Stimulated activated CD8-positive, alpha-beta memory T cell treated with anti-CD3 and anti-CD28 coated beads, Interleukin-15, amount 100 ng/mL, for 24 hours (primary cell): ENCODE measurements at places on chromosomes 5 and 9.

- no peak for DNase-seq
Observed at GRCh38 chr5:172648013-172648381, 6.9 kb downstream of the NEURL1B start.

GRCh38 chr5:1765141-1765879, 34.3 kb downstream of the MRPL36 start:
- DNase-seq = no peak

GRCh38 chr9:91360551-91361290, 997 bp downstream of the AUH start:
- no peak for DNase-seq

GRCh38 chr9:109935406-109936087, 155.5 kb downstream of the PALM2AKAP2 start:
- DNase-seq = no peak

GRCh38 chr5:88892669-88893068, 9.7 kb upstream of the MEF2C start:
- DNase-seq = no peak

- no peak for DNase-seq
Observed at GRCh38 chr5:172599204-172599567, 41.9 kb upstream of the NEURL1B start.

DNA sequence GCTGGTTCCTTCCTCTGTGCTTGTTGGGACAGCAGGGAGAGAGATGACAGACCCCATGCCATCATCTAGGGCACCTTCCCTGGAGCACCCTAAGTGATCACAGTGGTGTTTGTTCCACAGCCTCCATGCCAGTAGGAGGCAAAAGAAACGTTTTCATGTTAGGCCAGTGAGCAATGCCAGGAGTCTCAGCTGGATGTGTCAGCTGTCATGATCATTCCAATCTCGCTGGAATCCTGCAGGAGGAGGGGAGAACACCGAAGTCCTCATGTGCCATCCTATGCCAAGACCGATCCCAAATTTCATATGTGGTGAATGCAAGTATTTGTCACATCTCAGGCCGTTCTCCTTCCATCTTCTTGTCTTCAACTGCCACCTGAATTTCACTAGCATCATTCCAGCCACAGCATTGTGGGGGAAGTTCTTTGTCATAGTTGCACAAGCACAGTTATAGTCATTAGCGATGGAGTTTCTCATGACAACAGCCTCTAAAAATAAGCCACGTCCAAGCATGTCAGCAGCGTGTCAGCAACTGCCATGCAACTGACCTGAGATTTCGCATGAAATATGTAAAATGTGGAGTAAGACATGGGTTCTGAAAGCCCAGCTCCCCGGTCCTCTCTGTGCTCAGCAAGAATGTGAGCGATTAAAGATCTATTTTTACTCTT, 97.2 kb upstream of the DNAH5 start:
- DNase-seq = no peak

DNA sequence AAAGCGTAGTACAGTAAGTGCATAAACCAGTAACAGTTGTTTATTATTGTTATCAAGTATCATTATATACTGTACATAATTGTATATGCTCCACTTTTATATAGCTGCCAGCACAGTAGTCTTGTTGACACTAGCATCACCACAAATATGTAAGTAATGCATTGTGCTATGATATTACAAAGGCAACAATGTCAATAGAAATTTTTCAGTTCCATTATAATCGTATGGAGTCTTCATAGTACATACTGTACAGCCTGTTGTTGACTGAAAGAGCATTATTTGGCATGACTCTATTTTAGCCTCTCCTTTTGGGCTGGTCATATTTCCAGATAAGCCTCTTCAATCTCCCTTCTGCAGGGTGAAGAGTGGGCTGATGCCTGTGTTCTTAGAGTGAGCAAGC, 40.4 kb downstream of the CFAP95 start:
- DNase-seq = no peak

- no peak for DNase-seq
Observed at GRCh38 chr5:58933891-58934628, 351.2 kb downstream of the RAB3C start.

- no peak for DNase-seq
Observed at GRCh38 chr5:151141535-151141934, 16.0 kb downstream of the ANXA6 start.

GRCh38 chr5:53481159-53481886, 894 bp downstream of the FST start:
- DNase-seq = no peak

- DNase-seq = no peak
Observed at GRCh38 chr9:87102126-87102525, 154.8 kb upstream of the GAS1 start.

GRCh38 chr5:176630681-176631222, 277 bp downstream of the EIF4E1B start:
- DNase-seq = no peak

- no peak for DNase-seq
Observed at GRCh38 chr5:73373814-73374510, 74.6 kb downstream of the FOXD1 start.

- no peak for DNase-seq
Observed at GRCh38 chr9:19200229-19200628, 30.3 kb upstream of the DENND4C start.

GRCh38 chr9:79662537-79662956, 90.8 kb downstream of the TLE4 start:
- DNase-seq = no peak

- no peak for DNase-seq
Observed at GRCh38 chr5:97525780-97526179, 342.7 kb upstream of the RIOK2 start.

DNA sequence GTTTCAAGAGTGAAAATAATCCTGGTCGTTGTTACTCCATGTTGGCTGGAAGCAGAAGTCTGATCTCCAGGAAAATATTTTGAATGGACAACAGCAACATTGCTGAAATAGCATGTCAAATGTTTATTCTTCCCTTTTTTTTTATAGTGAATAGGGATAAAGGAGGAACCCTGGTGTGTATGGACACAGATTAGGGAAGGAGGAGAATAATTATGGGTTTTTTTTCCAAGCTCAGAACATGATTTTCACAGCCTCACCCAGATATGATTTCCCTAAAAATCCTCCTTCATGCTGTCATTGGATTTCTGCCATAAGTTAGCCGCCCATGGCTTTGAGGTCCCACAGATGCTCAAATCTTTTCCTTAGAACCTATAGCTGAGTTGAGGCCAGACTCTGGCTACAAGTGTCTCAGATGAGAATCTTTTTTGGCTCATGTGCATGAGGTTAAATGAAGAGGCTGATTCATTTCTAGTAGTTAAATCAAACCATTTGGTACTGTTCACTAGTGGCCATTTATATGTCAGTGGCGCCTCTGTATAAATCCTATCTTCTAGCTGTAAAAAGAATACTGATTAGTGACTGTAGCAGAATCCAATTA, 65.5 kb upstream of the LIFR start:
- no peak for DNase-seq

DNA sequence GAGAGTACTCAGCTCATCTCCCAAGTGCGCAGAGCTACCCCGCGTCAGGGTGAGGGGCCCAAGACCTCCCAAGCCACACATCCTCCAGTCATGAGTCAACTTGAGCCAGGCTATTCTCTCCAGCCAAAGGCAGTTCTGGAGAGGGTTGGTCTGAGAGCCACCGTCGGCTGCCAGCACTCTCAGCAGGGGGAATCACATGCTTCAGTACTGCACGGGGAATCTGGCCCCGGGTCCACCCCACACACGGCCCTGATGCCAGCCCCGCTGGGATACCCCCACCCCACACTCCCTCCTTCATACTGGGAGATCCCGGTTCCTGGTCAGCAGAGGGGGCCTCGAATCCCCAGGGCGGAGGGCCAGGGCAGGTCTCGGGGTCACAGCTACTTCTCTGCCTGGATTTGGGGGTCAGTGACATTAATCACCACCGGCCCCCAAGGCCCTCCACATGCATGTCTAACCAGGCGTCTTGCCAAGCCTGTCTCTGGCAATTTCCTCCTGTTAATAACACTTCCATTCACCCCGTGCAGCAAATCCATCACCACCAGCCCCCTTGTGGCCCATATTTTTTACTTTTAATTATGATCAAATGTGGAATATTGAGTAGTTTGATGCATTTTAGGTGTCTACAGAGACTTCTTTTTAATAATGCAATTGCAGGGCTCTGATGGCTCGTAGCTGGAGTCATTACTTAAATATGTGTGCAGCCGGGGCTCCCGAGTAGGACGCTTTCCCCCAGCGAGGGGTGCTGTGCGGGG, 102.9 kb upstream of the PPP1R26 start:
- no peak for DNase-seq

DNA sequence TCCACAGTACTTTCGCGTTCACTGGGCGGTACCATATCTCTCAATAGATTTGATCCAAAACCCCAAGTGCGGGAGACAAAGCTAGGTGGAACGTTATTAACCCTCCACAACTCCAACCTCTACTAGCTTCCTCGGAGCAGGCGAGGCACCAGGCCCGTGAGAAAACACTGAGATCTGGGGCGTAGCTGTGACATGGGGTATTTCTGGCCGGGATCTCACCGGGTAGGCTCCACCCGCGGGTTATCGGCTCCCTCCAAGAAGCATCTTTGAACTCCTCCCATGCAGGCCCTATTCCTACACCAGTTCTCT, 350 bp upstream of the SLC25A46 start:
- peak; percentile 35 for DNase-seq

- DNase-seq = no peak
Observed at GRCh38 chr9:16627967-16628366, 242.5 kb downstream of the BNC2 start.

DNA sequence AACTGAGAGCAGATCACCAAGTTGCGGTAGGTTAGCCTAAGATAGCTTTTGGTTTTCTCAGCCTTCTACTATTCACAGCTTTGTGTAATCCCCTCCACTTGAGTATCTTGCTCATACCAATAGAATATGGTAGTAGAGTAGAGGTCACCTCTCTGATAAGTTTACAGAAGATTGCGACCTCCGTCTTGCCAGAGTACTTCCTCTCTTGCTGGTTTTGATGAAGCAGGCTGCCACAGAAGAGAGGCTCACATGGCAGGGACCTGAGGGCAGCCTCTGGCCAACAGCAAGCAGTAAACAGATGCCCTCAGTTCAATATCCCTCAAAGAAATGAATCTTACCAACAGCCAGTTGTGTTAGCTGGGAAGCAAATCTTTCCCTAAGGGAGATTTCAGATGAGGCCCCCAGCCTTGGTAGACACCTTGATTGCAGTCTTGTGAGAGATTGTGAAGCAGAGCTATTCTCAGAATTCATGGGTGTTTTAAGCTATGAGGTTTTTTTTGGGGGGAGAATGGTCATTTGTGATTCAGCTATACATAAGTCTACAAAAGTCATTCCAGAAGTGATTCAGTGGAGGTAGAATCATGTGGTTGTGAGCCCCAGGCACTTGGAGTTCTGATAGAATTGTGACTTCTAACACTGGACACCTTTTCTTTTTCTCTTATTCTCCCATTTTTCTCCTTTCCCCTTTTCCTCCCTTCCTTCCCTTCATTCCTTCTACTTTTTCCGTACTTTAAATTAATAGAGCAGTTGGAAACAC, 22.7 kb upstream of the CDKN2B start:
- DNase-seq = no peak

GRCh38 chr5:139147483-139148087, 50.6 kb downstream of the SIL1 start:
- no peak for DNase-seq

- no peak for DNase-seq
Observed at GRCh38 chr5:176816043-176816745, 5.8 kb downstream of the UNC5A start.

- no peak for DNase-seq
Observed at GRCh38 chr5:73740274-73740790, 114.3 kb downstream of the ARHGEF28 start.

GRCh38 chr5:180400416-180400815, 47.3 kb upstream of the GFPT2 start:
- no peak for DNase-seq

DNA sequence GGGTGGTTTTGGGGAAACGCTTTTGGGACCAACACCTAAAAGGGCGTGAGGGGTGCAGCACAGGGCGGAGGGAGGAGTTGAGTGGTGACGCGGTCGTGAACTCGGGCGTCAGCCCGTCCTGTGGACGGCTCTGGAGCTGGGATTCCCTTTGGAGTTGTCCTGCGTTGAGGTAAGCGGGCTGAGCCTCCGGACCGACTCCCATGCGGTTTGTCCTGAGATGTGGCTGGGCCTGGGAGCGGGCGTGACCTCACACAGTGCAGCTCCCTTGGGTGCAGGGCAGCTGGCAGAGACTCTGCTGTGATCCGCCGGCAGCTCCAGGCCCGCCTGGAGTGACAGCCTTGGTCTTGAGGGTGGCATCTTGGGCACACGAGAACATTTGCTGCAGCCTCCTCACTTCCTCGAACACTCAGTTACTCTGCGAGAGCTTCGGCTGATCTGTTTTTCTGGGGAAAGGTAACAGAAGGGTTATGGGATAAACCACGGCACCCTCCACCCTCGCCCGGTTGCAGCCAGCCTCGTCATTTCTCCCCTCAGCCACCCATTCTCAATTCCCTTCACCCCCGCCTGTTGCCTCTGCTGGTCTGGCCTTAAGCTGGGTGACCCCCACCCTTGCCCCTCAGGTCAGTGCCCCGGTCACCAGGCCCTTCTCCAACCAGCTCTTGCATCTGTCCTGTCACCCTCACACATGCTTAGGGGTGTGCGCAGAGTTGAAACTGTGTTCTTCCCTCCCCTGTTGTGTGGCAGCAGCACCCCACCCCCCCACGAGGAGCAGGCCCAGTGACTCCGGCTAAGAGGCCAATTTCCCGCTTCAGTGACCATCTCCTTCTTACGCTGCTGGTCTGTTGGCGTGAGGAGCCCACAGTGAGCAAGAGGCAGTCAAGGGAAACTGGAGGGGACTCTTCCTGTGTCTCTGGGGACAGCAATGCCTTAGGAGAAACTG, 94.2 kb upstream of the COL5A1 start:
- no peak for DNase-seq

- DNase-seq = no peak
Observed at GRCh38 chr5:115263078-115263380, 352 bp upstream of the PGGT1B start.

- no peak for DNase-seq
Observed at GRCh38 chr5:6745706-6746222, 32.5 kb downstream of the TENT4A start.

DNA sequence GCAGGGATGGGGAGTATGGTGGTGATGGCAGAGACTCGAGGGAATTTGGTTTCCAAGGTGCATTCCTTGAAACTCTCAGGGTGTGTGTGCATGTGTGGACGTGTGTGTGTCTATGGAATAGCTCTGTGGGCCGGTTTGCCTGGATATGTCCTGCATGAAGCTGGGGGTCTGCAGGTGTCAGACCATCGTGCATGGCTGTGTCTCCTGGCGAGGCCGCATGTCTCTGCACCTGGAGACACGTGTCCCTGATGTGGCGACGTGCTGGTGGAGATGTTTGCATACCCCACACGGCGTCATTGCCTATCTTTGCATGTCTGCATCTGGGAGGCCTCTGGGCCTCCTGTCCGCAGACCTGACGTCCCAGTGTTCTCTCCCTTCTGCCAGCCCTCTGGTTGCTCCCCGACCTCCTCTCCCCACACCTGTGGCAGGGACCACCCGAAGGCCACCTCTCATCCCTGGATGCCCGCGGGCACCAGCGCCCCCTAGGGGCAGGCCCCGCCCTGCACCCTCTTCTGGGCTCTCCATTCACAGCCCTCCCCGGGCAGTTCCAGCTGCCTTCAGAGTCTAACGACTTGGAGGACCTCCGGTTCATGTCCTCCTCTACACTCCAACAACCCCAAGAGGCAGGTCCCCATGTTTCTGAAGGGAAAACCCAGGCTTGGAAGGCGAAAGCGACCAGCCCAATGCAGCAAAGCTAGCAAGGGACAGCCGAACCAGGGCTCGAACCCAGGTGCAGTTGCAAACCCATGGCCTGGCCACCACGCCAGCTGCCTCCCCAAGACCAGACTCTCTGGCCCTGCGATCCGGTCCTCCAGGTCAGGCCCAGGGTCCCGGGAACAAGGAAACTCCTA, 88.6 kb downstream of the LMX1B start:
- peak; percentile 39 for DNase-seq
